RWPE2 (cell line): ENCODE measurements at places on chromosomes 1 and 21.

- DNase-seq, result no peak
These were observed 22.9 kb upstream of the C1orf105 start for GRCh38 chr1:172397633-172398032.

- DNase-seq, result no peak
These were observed at the start of gene ELAVL4 for GRCh38 chr1:50108497-50109059. Gene ELAVL4 (plus strand): TSS chr1:50108920. CDS start chr1:50109190, 270 bp downstream.

DNA sequence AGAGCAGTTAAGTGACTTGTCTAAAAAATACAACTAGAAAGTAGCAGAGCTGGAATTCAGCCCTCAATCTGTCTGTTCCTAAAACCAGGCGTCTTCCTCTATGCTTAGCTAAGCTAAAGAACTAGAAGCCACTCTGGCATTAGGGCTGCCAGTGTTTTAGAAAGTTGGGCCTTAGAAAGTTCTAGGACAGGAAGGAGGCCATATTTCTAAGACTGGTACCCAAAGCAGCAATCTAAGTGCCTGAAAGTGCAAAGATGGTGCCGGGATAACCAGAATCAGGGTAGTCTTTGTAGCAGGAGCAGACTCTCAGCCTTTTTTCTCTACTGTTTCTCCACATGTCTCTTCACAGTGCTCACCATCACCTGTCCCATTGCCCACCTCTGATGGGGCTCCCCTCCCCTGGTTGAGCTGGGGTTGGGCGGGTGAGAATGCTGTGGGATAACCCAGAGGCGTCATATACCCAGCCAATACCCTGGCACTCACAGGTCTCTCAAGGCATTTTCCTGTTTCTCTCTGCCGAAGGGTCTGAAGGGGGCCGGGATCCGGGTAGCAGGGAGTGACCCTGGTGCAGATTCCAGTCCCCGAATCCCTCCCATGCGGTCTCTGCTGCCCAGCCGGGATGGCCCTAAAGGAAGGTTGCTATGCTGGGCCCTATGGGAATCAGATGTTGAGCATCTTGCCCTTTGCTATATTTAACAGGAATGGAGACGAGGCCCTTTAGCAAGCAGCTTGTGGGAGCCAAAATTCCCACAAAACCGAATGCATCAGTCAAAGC lies 1.1 kb upstream of the RCSD1 start:
- no peak for DNase-seq

GRCh38 chr21:16117331-16117730 lies 387.5 kb downstream of the USP25 start:
- no peak for DNase-seq

- DNase-seq, result no peak
These were observed 130.1 kb downstream of the HMCN1 start for GRCh38 chr1:185864331-185864730.

DNA sequence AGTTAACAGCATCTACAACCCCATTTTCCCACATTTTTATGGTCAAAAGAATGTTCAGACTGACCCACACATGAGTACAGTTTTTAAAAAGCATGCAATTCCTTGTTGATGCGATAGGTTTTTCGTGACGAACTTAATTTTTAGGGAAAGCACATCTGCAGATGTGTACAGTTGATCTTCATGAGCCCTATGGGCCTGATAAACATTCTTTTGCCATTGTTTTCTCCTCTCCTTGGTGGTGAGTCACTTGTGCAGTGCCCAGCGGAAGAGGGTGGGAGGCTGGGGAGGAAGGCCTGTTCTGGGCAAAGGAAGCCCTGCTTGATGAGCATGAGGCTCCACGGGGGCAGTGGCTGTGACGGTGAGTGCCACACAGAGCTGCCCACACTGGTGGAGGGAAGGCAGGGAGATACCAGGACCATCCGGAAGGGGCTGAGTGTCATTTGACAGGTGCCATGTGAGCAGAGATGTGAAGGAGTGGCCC lies 5.3 kb downstream of the ARF1 start:
- no peak for DNase-seq
